ENCODE measurements at places on chromosomes 1 and 21.

- DNase-seq = no peak
These were observed at the start of gene MAP1LC3C for GRCh38 chr1:241999026-241999425. MAP1LC3C (minus strand) TSS chr1:241999098; CDS start chr1:241999008, 90 bp downstream.

- no peak for DNase-seq
These were observed 143.0 kb upstream of the KCNK1 start for GRCh38 chr1:233470741-233471499.

DNA sequence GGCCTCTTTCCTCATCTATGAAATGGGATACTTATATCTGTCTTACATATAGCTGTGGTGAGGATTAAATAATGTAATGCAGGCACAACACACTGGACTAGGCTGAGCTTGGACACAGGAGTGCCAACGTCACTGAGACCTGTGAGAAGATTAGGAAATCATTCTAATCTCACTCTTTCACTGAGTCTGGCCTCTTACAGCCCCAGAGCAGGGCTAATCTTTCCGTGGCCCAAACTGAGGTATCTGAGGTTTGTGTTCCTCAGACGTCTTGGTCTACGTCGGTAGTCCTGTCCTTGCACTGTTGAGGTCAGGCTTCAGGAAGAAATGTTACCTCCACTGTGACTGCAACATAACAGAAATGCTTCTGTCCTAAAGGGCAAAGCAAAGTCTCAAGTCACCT, 22.6 kb upstream of the A3GALT2 start:
- no peak for DNase-seq

- DNase-seq = no peak
These were observed 63.9 kb upstream of the GOLT1A start for GRCh38 chr1:204277563-204278219.

GRCh38 chr1:56675763-56676162, 30.6 kb downstream of the PRKAA2 start:
- no peak for DNase-seq
